ENCODE measurements at places on chromosomes 12 and 14.
A peak's percentile ranks its signal among the peaks of the same experiment; 100 is the strongest.

GRCh38 chr14:103593577-103593976, 30.8 kb downstream of the COA8 start:
- DNase-seq = no peak

GRCh38 chr14:93091666-93092065, 24.1 kb downstream of the ITPK1 start:
- no peak for DNase-seq

DNA sequence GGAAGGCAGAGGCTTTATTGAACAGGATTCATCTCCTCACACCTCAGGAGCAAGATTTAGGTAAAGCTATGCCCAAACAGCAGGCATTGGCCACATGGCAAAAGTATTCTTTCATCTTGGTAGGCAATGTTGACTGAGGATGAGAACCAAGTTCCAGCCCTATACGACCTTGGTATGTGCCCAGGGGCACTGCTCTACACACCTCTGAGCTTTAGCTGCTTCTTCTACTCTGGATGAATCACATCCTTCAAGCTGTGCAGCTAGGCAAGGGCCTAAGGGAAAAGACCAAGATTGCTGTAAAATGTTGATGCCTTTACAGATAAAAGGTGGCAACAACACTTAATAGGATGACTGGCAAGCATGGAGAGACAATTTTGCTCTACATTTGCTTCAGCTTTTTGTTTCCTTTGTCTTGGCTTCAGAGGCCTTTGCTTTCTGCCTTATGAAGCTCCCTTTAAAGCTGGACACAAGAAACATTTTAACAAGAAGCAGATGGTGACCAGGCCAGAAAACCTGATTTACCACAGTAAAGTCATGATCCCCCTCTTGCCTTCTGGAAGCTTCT, 183.3 kb upstream of the KITLG start:
- DNase-seq = no peak

DNA sequence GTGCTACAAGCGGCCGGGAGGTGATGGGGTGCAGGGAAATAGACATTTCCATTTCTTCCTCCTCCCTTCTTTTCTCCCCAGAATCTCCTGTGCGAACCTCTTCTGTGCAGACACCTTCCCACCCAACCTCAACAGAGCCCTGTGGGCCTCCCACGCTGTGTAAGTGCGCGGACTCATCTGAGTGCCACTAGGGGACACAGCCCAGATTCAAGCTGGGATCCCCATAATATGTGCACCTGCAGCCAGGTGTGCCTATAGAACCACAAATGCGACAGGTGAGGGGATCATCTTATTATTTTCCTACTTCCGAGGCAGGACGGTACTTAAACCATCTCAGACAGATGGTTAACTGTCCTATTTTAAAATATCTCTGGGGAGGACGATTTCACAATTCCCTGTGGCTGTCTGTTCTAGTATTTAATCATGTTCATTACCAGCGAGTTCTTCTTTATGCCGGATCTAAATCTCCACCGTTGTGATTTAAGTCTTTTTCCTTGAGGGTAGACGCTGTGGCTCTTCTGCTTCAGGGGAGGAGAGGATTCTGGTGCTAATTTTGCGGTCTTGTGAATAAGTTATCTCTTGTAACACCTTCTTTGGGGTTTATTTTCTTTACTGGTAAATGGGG, 17.2 kb upstream of the CACNA1C start:
- no peak for DNase-seq

GRCh38 chr14:61695695-61696527, 598 bp downstream of the HIF1A start:
- DNase-seq = peak; percentile 15

GRCh38 chr12:1760566-1761382, 59.6 kb upstream of the LRTM2 start:
- DNase-seq = no peak

DNA sequence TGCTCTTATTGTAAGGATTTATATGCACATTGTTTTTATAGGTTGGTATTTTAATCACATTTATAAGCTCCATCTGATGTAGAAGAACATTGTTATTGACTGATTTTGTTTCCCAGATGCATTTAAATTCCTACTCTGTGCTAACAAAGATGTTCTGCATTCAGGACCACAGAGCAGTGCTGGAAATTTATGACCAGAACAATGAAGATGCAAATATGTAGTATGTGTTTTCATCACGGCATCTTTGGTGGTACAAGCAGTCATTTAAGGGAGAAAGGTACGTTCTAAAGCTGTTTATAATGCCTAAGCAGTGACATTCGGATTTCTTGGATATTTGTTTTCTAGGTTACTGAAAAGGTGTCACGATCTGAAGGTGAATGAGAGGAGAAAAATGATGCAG, 66.5 kb downstream of the TRIM9 start:
- DNase-seq = no peak

GRCh38 chr12:12533238-12533829, 29.3 kb downstream of the DUSP16 start:
- no peak for DNase-seq

DNA sequence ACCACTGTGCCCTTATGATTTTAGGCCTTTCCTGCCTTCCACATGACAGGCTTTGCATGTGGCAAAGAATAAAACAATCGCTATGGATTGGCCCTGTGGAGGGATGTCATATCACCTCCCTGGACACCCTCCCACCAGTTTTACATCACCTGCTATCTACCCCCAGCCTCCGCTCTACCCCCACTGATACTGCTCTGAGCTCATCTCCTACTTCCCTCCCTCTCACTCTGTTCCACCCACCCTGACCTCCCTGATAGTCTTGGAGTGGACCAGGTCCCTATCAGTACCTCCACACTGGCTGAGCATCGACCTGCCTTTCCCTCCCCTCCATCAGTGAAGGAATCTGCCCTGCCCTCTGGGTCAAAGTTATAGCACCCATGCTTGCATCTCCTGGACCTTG, 91.8 kb upstream of the FOXN3 start:
- DNase-seq = no peak

DNA sequence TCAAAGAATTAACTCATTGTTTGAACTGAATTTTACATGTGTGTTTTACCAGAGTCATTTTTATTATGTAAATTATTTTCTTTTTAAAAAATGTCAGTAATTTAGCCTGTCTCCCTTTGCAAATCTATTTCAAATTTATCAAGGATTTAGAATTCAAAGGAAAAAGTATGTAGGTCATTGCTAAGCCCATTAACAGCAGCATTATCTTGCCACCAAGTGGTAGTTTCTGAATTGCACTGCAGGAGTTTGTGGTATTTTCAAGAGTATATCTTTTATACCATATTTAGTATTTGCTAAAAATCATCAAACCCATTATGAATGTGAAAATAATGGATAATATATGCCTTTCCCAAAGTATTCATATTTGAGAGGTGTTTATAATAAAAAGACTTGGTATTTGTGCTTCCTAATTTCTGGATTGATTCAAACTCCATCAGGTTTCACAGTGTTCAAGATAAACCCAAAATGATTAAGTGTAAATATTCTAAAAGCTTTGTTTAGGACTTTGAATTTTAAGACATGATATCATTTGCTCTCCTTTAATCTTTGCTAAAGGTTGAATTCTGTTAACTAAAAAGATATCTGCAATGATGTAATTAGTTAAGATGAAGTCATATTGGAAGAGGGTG, 711.4 kb downstream of the FSCB start:
- no peak for DNase-seq

DNA sequence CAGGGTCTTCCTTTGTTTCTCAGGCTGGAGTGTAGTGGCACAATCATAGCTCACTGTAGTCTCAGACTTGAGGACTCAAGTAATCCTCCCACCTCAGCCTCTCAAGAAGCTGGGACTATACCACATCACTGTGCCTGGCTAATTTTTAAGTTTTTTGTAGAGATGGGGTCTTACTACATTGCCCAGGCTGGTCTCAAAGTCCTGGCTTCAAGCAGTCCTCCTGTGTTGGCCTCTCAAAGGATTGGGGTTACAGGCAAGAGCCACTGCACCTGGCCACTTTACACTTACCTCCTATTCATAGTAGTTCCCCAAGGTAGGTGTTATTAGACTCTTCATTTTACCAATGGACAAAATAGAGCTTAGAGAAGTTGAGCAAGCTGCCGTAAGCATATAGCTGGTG, 29.2 kb downstream of the STYX start:
- DNase-seq = no peak

DNA sequence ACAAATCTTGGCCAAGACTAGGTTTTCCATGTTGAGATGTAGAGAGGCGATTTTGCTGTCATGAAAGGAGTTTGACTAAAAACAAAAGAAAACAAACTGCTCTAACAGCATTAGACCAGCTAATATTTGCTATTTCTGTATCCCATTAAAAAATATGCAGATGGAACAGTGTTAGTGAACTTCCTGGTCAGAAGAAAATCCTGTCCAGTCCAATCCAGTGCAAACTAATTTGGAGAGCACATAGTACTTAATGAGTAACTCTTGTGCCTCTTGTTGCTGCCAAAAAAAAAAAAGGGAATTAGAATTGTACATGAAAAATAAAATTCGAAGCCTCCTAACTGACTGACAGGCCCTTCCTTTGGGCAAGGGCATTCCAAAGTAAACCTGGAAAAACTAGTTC, 298.8 kb downstream of the ETNK1 start:
- no peak for DNase-seq

GRCh38 chr12:10867381-10867780, 16.7 kb downstream of the PRH1 start:
- DNase-seq = no peak

- DNase-seq = no peak
Observed at GRCh38 chr14:76245097-76245496, 93.4 kb downstream of the GPATCH2L start.

GRCh38 chr12:75870878-75871277, 160.7 kb downstream of the PHLDA1 start:
- no peak for DNase-seq

DNA sequence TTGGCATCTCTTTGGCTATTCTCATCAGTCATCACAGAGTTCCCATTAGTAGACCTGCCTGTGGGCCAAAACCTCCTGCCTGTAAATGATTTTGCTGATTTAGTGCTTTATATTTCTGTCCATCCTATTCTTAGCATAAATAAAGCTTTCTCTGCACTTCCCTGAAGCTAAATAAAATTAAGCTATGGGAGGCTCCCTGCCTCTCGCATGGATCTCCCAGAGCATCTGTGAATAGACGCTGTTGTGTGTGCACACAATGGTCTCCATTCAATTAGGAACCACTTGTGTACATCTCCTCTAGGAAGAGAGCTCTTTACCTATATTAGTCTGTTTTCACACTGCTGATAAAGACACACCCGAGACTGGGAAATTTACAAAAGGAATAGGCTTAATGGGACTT, 80.4 kb downstream of the PPFIBP1 start:
- DNase-seq = no peak

DNA sequence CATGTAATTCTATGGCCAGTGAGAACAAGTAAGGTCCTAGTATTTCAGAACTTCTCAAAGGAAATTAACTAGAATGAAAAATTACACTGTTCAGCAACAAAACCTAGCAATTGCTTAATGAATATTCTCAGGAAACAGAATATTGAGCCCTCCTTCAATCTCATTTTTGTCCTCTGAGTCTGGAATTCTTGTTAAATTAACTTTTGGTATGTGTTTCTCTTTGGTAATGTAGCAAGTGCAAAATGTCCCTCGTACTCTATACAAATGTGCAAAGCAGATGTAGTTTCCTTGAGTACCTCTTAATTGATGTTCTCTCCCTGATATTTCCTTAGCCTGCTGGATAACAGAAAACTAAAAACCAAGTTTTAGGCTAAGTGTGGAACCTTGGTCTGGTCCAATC, 190.8 kb upstream of the CNOT2 start:
- DNase-seq = no peak

Data from stimulated activated CD8-positive, alpha-beta memory T cell treated with anti-CD3 and anti-CD28 coated beads, Interleukin-12 subunit alpha, Interleukin-12 subunit beta, amount 100 ng/mL, for 1 hour (primary cell).